Brain microvascular endothelial cell (primary cell): ENCODE measurements at places on chromosomes 12 and 14.

DNA sequence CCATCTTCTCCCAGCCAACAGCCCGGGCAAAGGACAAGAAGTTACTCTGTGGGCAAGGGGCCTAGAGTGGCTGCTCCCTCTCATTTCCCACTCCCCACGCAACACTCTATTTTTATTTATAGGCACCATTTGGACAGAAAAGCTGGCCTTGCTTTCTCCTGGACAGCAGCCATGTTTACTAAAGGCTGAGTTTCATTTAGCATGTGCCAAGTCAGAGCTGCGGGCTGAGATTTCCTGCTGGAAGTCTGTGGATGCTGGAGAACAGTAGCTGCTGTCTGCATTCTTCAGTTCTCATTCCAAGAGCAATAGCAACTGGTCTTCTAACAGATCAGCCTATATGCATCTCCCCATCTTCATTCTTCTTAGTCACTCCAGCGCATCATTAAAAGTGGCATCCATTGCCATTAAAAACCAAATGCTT lies 8.3 kb downstream of the COL2A1 start:
- peak; percentile 22 for DNase-seq

GRCh38 chr14:65268594-65268993 lies 143.9 kb upstream of the FUT8 start:
- no peak for DNase-seq

DNA sequence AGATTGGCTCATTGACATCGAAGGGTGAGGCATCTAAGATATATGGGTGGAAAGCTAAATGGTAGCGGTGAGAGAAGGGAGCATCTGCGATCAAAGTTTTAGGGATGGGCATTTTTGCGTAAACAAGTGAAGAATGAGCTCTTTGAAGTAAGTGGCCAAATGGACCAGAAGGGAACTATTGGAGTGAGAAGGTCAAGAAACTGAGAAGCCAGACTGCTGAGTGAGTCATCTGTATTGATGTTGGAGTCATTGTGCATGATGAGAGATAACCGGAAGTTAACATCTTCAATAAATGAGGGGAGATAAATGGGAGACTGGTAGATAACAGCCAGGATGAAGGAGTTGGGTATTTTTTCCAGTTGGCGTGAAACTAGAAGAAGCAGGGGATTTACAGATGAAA lies 271.9 kb upstream of the PDE3A start:
- DNase-seq = peak; percentile 12

DNA sequence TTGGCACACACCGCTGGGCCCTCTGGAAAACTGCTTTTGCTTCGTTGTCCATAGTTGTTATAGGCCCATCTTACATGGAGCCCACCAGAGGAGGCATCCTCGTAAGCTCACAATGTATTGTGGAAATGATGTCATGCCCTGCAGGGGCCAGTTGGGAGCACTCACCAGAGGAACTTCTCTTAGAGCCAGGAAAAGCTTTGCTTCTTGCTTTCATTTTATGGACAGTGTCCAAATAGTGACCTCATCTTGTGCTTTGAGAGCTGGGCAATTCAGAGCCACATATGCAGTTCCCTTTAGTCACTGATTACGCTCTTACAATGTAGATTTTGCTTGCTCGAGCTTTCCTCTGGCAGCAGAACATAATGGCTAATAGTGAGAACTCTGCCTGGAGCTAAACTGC lies 275.6 kb downstream of the AACS start:
- peak; percentile 50 for DNase-seq

GRCh38 chr12:91868054-91868453 lies 277.6 kb downstream of the BTG1 start:
- DNase-seq = no peak

GRCh38 chr14:27528328-27528727 lies 930.5 kb upstream of the NOVA1 start:
- no peak for DNase-seq

DNA sequence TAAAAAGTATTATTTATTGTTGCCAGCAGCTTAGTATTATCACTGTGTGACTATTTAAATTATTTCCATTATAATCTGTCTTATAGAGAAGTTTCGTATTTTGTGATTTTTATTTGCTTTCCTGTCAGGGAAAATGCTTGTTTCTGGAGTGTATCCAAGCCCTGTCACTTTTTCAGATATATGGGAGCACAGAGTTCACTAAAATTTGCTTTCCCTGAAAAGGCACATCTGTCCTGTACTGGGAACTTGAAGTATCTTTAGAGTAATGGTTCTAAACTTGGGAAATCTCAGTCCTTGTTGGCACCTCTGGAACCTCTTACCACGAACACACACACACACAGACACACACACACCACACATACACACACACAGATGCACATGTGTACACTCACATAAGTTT lies 39.3 kb upstream of the SSTR1 start:
- DNase-seq = no peak

DNA sequence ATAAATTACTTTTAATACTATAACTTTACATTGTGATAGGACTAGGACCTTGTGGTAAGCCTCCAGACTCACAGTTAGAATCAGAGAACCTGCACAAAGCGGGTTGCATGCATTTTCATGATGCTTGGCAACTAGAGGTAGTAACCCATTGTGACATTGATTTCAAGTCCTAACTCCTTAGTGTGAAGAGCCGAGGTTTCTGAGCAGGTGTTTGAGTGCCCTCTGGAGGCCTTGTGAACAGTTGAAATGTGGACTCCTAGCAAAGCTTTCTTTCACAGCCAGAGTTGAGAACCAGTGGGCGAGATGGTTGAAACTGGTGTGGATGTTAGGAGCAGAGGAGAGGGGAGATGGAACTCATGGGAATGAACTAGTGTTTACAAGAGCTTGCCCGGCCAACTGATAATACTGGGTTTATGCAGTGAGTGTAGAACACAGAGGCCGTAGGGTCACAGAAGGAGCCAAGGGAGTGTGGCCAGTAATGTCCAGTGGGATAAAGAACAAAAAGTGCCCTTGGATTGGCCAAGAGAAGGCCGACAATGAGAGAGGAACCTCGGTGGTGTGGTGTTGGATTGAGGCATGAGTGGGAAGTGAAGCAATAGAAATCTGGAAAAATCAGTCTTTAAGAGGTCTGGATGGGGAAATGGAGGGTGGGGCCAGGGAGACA lies 10.9 kb downstream of the ZNF664 start:
- peak; percentile 40 for DNase-seq

GRCh38 chr14:51224551-51224950 lies 15.5 kb upstream of the TMX1 start:
- DNase-seq = no peak

DNA sequence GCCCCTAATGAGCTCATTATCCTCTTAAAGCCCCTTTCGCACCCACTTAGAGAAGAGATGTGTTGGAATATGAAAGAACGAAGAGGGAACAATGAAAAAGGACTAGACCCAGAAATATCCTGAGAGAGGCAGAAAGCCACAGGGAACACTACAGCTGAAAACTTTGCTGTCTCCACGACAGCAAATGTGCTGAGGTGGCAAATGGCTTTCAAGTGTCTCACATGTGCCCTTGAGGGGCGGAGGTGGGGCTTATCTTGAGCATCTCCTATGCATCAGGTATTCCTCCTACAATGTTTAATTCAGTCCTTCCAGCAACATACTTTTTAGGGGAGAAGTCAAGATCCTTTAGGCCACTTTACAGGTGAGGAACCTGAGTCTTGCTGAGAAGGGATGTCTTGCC lies 62.9 kb downstream of the WSCD2 start:
- DNase-seq = no peak

- DNase-seq = no peak
Observed at GRCh38 chr12:5417500-5417899, 14.4 kb upstream of the NTF3 start.

- DNase-seq = no peak
Observed at GRCh38 chr12:104694161-104694560, 237.4 kb downstream of the CHST11 start.
